ENCODE measurements at places on chromosomes 12 and 14.

DNA sequence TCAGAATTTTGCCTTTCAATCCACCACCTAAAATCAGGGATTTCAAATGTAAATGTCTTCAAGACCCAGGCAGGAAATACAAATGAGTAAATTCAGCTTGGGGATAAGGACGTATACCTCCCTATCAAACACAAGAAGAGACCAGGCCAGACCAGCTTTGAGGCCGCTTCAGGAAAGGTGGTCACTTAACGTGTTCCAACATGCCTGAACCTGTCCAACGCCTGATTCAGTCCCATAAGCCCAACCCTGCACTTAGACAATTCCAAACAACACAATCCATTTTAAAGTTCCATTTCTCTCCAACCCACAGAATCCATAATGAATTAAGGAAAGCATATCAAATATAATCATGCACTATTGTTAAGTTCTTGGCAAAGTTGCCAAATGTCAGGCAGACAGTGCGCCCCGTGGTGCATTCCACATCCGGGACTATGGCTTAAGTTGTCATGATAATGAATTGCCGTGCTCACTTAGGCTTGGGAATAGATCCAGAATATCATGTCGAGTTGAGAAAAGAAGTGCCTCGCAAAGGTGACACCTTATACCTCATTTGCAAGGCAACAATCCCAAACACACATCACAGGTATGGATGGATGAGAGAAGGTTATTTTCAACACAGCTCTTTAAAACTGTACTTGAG lies 35.5 kb downstream of the CCDC60 start:
- H3K4me3 ChIP-seq: no peak overlapping the region
- H3K36me3 ChIP-seq: no peaks in the 10 kb centered on the region
- peaks cover 12% of the 10 kb centered on the region for H3K27me3 ChIP-seq
- H3K4me1 ChIP-seq: no peaks in the 10 kb centered on the region

- H3K4me3 ChIP-seq: no peak overlapping the region
- H3K27me3 ChIP-seq: no peaks in the 10 kb centered on the region
- ATAC-seq: no peak
- H3K27ac ChIP-seq: no peak overlapping the region
- peaks cover 38% of the 10 kb centered on the region for H3K36me3 ChIP-seq
Measured at GRCh38 chr14:73146111-73146510, 9.8 kb downstream of the PSEN1 start.

DNA sequence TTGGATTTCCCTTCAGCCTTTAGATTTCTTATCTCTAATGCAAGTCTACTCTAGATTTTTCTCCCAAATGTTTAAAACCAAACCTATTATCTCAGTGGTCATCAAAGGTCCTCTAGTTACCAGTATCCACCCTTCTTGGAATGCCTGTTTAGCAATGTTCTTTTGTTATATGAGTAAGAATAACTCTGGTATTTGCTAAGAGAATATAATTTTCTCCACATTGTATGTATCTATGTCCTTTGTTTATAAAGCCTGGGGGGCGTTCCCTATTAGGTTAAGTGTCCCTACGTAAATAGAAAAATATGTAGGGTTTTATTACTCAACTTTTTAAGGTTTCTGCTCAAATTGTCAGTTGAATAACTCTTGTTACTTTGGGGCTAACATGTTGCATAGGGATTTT lies 27.3 kb downstream of the PPM1A start:
- peaks cover 21% of the 10 kb centered on the region for H3K36me3 ChIP-seq
- H3K4me1 ChIP-seq: peaks cover 34% of the 10 kb centered on the region
- H3K27ac ChIP-seq: no peak overlapping the region
- no peak for ATAC-seq

DNA sequence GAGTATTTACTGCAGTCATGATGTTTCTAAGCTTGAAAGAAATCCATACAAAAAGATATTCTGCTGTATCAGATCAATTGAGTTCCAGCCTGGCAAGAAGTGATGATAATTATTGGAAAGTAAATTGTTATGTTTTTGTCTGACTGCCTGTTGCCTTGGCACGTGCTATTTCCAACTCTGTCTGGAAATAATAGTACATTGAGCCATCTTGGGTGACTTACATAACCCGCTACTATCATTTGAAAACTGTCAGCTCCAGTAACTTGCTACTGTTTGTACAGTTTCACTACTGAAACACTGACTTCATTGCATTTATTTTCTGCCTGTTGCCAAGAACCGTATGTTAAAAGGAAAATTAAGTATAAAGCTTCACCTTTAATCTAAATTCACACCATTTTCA lies 318.6 kb downstream of the ITPR2 start:
- H3K4me1 ChIP-seq: peaks cover 17% of the 10 kb centered on the region
- no peak overlapping the region for H3K4me3 ChIP-seq
- peaks cover 13% of the 10 kb centered on the region for H3K36me3 ChIP-seq
- H3K27me3 ChIP-seq: no peaks in the 10 kb centered on the region

DNA sequence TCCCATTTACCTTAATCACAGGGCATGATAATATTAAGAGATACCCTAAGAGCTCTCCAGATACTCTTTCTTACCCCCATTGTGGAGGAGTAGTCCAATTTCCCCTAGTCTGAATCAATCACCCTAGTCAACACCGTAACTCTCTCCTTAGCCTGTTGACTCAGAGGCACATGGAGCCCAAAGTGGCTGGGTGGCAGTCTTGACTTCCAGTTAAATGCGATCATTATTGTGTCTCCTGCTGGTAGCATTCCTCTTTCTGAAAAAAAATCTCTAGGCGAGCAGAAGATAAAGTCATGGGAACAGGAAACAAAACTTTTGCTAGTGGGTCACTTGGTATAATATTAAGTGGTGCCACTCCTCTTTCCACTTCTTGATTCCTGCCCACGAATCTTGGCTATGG lies 46.4 kb downstream of the EMP1 start:
- peaks cover 18% of the 10 kb centered on the region for H3K27me3 ChIP-seq
- ATAC-seq: no peak
- no peaks in the 10 kb centered on the region for H3K36me3 ChIP-seq
- no peak overlapping the region for H3K4me3 ChIP-seq
- no peak overlapping the region for H3K27ac ChIP-seq
- H3K4me1 ChIP-seq: no peaks in the 10 kb centered on the region

- peaks cover 25% of the 10 kb centered on the region for H3K4me1 ChIP-seq
- no peaks in the 10 kb centered on the region for H3K36me3 ChIP-seq
- no peaks in the 10 kb centered on the region for H3K27me3 ChIP-seq
- peak overlapping the region; percentile 83 for H3K4me3 ChIP-seq
Measured at GRCh38 chr12:9605483-9605882, 2.2 kb downstream of the KLRB1 start.

DNA sequence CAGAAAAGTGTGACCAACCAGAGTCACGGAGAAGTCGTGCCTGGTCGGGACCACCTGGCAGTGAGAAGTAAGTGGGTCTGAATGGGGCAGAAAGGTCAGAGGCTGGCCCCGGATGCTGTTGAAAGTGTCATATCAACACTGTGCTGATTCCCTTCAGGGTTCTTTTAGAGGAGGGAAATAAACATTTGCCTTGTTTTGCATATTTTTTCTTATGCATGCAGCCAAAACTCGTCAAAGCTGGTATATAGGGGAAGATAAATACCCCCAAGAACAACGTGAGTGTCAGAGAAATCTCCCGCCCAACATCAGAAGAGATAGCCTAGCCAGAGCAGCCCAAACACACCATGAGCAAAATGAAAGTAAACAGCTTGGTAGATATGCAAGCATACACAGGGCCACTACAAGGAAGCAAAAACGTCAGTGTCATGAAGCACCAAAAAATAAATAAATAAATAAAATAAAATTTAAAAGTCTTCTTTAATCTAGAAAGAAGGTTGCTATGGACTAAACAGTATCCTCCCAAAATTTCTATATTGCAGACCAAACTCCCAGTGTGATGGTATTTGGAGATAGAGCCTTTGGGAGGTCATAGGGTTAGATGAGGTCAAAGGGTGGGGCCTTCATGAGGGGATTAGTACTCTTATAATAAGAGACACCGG lies 22.1 kb downstream of the EIF5 start:
- H3K36me3 ChIP-seq: no peaks in the 10 kb centered on the region
- H3K4me3 ChIP-seq: no peak overlapping the region
- no peaks in the 10 kb centered on the region for H3K4me1 ChIP-seq
- peaks cover 11% of the 10 kb centered on the region for H3K27me3 ChIP-seq
- no peak for ATAC-seq

GRCh38 chr14:21084998-21085853 lies 13.2 kb downstream of the ZNF219 start:
- H3K36me3 ChIP-seq: no peaks in the 10 kb centered on the region
- no peaks in the 10 kb centered on the region for H3K27me3 ChIP-seq
- peaks cover 15% of the 10 kb centered on the region for H3K4me1 ChIP-seq
- no peak for ATAC-seq
- H3K4me3 ChIP-seq: no peak overlapping the region

DNA sequence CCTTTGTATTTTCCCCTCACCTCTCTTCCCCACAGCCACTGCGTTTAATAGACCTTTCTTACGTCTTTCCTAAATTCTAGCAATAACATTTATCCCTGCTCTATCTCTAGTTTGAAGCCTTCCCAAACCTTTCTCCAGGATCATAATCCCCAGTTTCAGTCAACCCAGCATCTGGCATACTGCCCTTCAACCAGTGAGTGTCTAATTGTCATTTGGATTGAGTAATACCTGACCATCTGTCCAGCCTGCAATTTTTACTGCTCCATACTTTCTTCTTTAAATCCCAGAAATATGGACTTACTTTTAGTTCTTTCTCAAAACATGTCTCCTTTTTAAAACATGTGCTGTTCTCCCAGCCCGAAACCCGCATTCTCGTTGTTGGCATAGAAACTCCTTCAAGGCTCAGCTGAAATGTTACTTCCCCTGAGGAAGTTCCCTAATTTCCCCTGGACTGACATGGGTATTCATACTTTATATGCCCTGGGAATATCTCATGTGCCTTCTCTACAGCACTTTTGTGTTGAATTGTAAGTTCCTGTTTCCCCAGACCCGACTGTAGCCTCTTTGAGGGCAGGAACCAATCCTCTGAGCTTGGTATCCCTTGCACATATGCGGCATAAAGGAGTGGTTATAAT lies 65.1 kb upstream of the ETV6 start:
- H3K4me1 ChIP-seq: peaks cover 4% of the 10 kb centered on the region
- peaks cover 3% of the 10 kb centered on the region for H3K27me3 ChIP-seq
- no peak for ATAC-seq

- H3K4me3 ChIP-seq: no peak overlapping the region
- peaks cover 72% of the 10 kb centered on the region for H3K36me3 ChIP-seq
- no peaks in the 10 kb centered on the region for H3K27me3 ChIP-seq
Measured at GRCh38 chr14:39140170-39140569, 26.0 kb downstream of the GEMIN2 start.
